SK-MEL-5 (cell line): ENCODE measurements at places on chromosomes 7 and 10. TPM values are rescaled to one million over a fixed set of nuclear protein-coding genes. Genes with fewer than 3 reads are reported as not detected.
A peak's percentile ranks its signal among the peaks of the same experiment; 100 is the strongest.

PARP12 gene
- 15.1 and 21.6 TPM in 2 replicates for total RNA-seq

DNA sequence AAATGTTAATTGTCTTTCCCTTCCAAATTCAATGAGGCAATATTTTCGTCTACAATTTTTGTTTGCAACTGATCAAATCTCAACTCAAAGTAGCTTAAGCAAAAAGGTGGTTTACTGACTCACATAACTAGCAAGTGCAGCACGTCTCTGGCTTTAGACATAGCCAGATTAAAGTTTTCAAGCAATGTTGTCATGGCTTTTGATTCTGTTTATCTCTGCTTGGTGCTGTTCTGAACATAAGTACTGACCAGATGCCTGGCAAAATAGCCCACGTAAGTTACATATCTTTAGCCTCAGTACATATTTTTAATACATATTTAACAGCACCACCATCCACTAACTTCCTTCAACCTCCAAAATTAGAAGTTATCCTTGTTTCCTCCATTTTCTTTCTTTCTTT lies 877.9 kb downstream of the KCNMA1 start:
- DNase-seq = no peak

DNA sequence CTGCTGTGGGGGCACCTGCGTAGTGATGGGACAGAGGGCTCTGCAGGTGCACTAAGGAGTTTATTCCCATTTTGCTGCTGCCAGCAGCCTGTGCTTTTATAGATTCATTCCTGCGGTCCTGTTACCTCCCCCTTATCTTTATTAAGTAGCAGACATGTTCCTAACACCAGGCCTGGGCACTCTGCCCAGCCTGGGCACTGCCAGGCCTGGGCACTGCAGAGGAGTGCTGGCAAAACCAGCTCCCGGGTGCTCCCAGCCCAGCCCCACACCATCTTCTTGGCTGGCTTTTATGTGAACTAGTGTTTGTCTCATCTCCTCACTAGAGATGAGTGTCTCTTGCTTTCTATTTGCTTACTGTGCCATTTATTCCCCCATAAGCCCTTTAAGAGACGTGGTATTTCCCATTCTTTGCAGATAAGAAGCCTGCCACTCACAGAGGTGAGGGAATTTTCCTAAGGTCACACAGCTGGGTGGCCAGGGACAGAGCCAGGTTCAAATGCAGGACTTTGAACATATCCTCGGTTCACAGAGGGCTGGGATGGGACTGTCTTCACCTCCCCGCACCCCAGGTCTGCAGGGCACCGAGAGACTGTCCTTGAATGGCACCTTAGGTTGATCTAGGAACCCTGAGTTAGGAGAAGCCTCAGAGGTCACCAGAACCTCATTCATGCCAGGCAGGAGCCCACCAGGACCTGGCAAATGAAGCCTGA lies 14.6 kb upstream of the DRGX start:
- DNase-seq = no peak

DNA sequence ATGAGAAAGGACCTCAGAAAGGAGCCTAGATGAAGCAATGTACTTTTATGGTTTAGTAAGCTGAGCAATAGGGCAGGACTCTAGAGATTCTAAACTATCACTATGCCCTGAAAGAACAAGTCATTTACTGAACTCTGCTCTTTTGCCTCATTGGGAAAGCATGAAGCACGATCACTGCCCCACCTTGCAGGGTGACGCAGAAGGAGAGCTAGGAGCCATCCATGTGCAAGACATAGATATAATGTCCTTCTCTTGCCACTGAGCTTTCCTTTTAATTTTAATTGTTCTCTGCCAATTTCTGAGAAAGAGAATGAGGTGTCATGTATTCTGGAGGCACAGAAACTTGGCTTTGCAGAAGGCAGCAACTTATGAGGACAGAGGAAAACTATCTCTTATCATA lies 108.3 kb downstream of the SORCS1 start:
- no peak for DNase-seq

- no peak for DNase-seq
Measured at GRCh38 chr10:18414061-18414460, 237.3 kb downstream of the NSUN6 start.

DNA sequence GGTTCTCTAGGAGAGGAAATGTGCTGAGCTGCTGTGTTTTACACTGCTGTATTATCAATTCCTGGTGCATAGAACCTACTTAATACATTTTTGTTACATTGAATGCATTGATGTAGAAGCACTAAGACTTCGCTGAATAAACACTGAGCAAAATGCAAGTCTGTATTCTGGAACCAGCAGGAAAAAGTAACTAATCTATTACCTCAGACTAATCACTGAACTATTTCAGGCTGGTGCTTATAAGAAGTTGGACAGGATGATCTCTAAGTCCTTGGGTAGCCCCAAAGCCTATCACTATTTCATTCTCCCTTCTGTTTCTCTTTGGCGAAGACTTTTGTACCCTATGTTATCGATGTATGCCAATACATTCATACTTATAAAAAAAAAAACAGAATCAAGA lies 87.2 kb upstream of the LRRTM3 start:
- DNase-seq = no peak

- DNase-seq = no peak
Measured at GRCh38 chr7:72098807-72099580, 313.1 kb downstream of the CALN1 start.

DNA sequence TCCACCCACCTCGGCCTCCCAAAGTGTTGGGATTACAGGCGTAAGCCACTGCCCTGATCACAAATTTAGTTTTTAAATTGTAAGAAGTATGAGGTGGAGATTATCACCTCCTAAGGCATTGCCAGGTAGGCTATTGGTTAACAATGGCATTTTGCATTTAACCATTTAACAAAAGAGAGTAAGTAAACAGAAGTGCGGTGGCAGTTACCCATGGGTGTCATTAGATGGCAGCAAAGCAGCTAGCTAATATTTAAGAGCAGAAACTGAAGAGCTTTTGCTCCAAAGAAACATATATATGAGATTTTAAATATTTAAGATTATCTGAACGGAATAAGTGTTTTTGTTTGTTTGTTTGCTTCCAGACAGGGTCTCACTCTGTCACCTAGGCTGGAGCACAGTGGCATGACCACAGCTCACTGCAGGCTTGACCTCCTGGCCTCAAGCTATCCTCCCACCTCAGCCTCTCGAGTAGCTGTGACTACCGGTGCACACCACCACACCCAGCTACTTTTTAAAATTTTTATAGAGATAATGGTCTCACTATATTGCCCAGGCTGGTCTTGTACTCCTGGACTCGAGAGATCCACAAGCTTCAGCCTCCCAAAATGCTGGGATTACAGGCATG lies 325.5 kb upstream of the C7orf33 start:
- DNase-seq = peak; percentile 65

GRCh38 chr7:69411466-69411865 lies 186.8 kb upstream of the AUTS2 start:
- no peak for DNase-seq

GRCh38 chr10:73744664-73744975 lies 448 bp downstream of the SEC24C start:
- peak; percentile 57 for DNase-seq

DNA sequence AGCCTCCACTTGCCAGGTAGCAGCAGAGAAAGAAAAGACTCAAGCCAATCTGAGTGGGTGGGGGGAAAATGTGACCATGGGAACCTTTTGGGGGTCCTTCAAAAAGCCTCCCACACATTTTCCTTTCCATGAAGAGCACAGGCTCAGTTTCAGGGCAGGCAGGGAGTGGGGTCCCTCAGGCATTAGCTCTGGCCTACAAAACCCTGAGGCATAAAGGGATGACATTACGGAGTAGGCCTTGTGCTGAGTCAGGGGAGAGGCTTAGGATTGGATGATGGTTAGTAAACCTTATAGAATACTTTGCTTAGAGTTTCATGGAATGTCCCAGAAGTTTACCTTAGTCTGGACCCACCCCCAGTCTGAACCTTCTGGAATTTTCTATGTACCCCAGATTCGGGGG lies 3.5 kb downstream of the DNAJC30 start:
- DNase-seq = no peak

BHLHA15 gene
- total RNA-seq = not detected in 2 replicates

- no peak for DNase-seq
Measured at GRCh38 chr7:73907554-73908122, 46.7 kb downstream of the TMEM270 start.

XRCC2 gene
- 13.2 and 14.1 TPM in 2 replicates for total RNA-seq

GRCh38 chr7:135801045-135801693 lies 52.6 kb upstream of the FAM180A start:
- DNase-seq = peak; percentile 86

DNA sequence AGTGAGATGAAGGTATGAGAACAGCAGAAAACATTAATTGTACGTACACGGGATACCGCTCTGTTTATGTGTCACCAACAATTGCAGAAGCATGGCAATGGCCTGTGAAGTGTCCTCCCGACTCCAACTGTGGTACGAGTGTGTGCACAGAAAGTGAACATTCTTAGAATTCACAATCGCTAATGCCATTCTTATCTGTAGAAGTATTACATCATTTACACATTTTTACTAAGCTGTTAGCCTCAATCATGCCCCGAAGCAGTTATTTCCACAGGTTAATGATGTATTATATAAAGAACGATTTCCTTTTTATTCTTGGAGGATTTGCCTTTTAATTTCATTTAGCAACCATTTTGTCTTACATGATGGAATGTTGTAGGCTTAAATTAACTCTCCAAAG lies 103.4 kb downstream of the EVX1 start:
- DNase-seq = no peak

- DNase-seq = no peak
Measured at GRCh38 chr10:116985611-116986010, 19.4 kb downstream of the SHTN1 start.

STAG3 gene
- total RNA-seq = 3.4 and 5.7 TPM in 2 replicates

NPFFR1 gene
- total RNA-seq = not detected in 2 replicates

DNA sequence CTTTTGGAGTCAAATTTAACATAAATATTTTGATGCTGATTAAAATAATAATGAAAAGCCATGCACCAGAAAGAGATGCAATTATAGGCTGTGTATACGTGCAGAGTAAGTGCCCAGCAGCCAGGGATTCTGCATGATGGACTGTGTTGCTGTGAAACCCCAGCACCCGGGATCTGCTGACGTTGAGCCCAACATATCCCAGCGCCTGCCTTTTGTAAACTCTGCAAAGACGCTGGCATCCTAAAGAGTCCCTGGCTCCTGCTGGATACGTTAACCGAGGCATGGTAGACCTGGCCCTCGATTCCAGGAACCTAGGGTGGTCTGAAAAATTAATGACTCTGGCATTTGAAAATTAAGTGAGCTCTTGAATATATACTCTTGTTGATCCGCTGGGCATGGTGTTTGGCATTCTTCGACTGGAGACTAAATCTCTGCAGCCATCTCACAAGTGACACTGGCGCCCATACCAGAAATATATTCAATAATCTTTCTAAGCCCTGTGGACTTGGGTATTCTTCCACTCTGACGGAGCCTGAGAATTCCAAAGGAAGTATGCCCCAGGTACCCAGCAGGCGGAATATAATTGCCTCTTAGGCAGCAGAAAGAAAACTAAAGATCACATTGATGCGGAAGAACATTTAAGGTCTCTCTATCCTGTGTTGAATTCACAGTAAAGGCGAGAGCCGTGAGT lies 191.2 kb upstream of the SH2B2 start:
- no peak for DNase-seq

DNA sequence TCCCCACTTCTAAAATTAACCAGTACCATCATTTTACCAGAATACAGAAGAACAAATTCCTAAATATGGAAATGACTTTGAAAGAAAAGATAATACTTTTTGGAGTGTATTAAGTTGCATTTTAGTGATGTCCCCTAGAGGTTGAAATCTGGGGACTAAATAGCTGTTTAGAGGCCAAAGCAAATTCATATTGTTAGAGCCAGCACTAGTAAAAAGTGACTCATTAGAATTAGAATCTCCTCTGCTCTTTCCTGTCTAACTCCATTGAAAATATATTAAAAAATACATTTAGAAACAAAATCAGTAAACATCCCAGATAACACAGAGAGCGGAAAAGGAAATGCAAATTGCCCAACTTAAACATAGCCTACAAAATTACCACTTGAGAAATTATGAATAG lies 1189.6 kb upstream of the C7orf33 start:
- DNase-seq = no peak

- DNase-seq = peak; percentile 39
Measured at GRCh38 chr10:84540022-84540616, 211.7 kb downstream of the CCSER2 start.

CPED1 gene
- total RNA-seq = 4.9 and 6.2 TPM in 2 replicates

GRCh38 chr10:48926255-48926654 lies 13.4 kb downstream of the LRRC18 start:
- no peak for DNase-seq

WIPF3 gene
- total RNA-seq = 3.6 and 4.1 TPM in 2 replicates

GRCh38 chr7:26081638-26082037 lies 70.4 kb upstream of the NFE2L3 start:
- peak; percentile 21 for DNase-seq

ATG9B gene
- total RNA-seq = 0.13 and 0.27 TPM in 2 replicates

- DNase-seq = no peak
Measured at GRCh38 chr7:155285833-155286232, 11.8 kb upstream of the INSIG1 start.

- no peak for DNase-seq
Measured at GRCh38 chr7:129159539-129159938, 15.0 kb downstream of the TSPAN33 start.

TAS2R5 gene
- total RNA-seq = 0.26 and 0.51 TPM in 2 replicates

DNA sequence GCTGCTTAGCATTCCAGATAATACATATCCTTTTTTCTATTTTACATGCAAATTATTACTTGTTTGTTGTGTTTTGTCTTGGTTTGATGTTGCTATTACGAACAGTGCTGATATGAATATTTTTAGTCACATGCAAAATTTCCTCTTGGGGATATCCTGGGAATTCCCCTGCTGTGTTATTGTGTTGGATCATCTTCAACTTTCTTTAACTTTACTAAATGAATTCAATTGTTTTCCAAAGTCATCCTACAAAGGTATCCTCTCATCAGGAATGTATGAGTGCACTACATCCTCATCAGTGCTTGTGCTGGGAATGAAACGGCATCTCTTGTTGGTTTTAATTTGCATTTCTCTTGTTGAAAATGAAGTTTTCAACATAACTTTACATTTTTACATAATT lies 87.1 kb downstream of the AASS start:
- DNase-seq = no peak

- DNase-seq = no peak
Measured at GRCh38 chr10:69738071-69738470, 63.6 kb upstream of the COL13A1 start.

GRCh38 chr7:49527182-49527581 lies 246.3 kb upstream of the VWC2 start:
- no peak for DNase-seq

- DNase-seq = no peak
Measured at GRCh38 chr10:116598329-116598728, 7.6 kb downstream of the PNLIPRP1 start.

GRCh38 chr7:77796960-77797359 lies 1.3 kb downstream of the TMEM60 start:
- no peak for DNase-seq

TMEM140 gene
- total RNA-seq = 18.3 and 21.2 TPM in 2 replicates
